Esophagus mucosa (tissue), 1 donor: ENCODE measurements at places on chromosomes 5 and 9. TPM values are rescaled to one million over a fixed set of nuclear protein-coding genes. Genes with fewer than 3 reads are reported as not detected.

Gene CRAT
- 33.4 TPM for total RNA-seq

DNA sequence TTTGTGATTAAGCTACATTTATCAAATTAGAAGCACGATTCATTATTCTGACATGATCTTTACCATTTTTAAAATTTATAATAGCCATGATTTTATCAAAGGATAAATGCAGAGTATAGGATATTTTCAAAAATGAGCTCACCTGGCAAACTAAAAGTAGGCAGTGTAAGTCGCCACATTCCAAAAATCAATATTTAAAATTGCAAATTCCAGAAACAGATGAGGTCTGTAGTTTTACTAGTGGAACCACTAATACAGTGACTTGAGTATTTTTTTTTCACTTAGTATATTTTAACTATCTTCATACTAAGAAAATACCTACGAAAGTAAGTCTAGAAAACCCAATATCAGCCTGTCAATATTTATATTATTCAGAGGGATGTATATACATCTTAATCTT lies 164.2 kb downstream of the PDE4D start:
- ATAC-seq, result no peak

DNA sequence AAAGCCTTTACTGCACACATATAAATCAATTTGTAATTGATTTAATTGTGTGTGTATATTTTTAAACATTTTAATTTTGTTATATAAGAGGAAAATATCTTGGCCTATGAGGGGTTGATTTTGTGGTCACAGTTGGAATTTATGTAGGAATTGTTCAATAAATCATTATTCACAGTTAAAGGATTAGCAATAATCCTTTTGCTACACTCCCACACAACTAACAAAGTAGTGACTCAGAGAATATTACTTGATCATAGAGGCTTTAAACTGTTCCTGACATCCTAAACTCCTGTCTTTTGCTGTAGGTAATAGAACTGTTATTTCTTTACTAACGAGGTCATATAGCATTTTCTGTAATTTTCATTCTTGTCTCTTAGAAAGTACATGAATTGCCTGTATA lies 95.5 kb downstream of the ZCCHC7 start:
- ATAC-seq, result peak; percentile 55

Gene TMEM203
- total RNA-seq, result 24.8 TPM

DNA sequence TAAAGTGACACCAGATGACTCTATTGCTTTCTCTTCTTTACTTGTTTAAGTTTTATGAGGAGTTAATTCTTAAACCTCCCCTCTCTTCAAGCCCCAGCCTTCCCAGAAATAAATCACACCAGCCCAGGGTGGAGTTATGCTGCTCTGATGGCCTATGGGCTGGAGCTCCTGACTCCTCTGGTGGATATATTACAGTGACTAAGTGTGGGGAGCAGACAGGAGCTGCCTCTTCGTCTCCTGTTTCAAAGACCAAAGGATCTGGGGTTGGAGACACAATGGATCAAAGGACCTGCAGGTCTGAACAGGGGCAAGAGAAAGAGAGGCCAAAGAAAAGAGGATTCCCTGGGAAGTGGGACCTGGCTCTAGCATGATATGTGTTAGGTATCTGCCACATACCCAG lies 312.0 kb upstream of the MSX2 start:
- no peak for ATAC-seq

DNA sequence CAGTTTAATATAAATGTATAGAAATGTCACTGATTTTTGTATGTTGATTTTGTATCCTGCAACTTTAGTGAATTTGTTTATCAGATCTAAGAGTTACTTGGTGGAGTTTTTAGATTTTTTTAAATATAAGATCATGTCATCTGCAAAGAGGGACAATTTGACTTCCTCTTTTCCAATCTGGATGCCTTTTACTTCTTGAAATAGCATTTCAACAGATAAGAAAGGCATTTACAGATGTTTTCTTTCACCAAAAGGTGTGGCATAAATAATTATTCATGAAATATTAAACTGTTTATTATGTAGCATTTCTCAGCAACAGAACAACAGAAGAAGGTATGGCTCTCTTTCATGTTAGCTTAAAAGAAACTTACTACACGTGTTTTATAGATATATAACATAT lies 34.9 kb upstream of the NIPBL start:
- ATAC-seq, result no peak

Gene IFNE
- total RNA-seq, result 5.6 TPM

GRCh38 chr9:107597743-107598217 lies 108.2 kb upstream of the KLF4 start:
- no peak for ATAC-seq

- no peak for ATAC-seq
Measured at GRCh38 chr5:68242743-68243142, 27.2 kb downstream of the PIK3R1 start.

DNA sequence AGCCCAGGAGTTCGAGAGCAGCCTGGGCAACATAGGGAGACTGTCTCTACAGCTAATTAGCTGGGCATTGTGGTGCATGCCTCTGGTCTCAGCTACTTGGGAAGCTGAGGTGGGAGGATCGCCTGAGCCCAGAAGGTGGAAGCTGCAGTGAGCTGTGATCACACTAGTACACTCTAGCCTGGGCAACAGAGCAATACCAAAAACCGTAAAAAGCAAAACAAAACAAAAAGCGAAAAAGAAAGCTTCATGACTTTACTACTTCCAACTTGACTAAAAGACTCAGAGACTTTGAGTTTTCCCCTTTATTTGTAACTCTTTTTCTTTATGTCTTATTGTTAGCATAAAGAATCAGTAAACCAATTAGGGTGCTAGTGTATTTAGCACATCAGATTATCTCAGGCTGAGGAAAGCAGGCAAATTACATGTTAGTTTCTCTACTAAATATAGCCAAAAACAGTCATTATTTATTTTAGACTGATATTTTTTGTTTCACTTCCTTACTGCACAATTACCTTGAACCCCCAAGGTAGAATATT lies 5.4 kb downstream of the RAD17 start:
- ATAC-seq, result no peak

- ATAC-seq, result no peak
Measured at GRCh38 chr9:104658496-104659195, 35.7 kb upstream of the OR13D1 start.

- no peak for ATAC-seq
Measured at GRCh38 chr5:33688526-33688925, 203.3 kb downstream of the ADAMTS12 start.

Gene GABRA6
- not detected for total RNA-seq
